Skeletal muscle cell (primary cell): ENCODE measurements at places on chromosomes 5 and 9.

DNA sequence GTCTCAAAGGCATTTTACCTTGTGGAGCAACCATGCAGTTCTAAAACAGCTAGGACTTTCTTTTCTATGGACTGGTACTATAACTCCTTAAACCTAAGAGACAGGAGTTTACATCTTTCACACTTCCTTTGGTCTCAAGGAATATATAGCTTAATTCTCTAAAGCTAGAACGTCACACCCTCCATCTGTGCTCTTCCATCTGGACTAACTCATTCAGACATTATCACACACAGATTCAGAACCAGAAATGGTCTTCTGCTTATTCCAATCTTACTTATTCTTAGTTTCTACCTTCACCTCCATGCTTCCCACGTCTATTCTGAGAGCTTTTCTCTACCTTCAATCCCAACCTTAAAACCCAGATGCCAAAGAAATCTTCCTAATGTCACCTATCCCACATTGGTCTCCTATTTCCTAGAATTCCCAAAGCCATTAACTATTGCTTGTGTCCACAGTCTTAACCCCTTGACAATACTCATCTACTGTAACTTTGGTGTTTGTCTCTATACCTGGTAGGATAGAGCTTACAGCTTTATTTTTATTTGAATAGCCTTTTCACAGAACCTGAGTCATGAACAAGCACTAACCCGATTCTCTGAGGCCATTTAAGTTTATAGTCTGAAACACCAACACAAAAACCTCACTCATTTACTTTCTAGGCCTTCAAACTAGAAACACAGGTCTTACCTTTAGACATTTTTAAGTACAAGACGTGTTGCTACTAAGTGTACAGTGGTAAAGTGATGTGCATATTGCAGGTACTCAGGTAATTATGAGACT is 22.8 kb downstream of the CSNK1A1 start:
- DNase-seq, result no peak

DNA sequence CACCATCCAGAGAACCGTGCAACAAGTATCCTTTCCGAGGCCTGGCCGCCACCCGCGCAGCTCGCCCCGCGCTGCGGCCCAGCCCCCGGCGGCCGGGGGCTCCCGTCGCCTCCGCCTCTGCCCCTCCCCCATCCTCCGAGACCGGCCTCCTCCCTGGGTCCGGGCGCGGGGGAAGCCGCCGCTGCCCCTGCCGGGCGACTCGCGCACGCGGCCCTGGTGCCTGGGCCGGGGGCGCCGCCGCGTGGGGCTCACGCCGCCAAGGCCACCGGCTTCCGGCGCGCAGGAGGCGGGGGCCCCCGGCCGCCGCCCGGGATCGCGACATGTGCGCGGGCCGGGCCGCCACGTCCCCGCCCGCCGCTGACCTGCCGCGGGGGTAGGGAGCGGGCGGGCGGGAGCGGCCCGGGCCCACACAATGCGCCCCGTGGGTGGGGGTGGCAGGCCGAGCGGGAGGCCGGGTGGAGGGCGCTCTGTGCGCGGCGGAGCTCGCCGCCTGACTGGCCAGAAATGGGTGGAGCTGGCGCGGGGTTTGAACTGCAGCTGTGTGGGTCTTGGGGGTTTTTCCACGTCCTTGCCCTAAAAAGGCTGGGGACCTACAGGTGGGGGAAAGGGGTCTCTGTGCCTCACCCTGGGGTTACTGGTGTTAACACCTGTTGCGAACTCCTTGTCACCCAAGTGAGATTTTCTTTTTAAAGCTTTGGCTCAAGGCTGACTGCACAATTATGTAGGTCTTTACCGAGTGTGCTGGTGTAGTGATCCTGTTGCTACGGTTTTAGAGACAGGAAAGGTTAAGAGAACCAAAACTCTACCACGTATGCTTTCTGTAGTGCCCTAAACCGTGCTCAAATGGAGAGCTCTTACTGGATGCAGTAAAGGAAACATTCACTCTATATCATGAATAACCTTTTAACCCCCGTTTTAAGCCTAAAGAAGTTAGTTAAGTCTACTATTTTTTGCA is 32.3 kb downstream of the TNPO1 start:
- no peak for DNase-seq

DNA sequence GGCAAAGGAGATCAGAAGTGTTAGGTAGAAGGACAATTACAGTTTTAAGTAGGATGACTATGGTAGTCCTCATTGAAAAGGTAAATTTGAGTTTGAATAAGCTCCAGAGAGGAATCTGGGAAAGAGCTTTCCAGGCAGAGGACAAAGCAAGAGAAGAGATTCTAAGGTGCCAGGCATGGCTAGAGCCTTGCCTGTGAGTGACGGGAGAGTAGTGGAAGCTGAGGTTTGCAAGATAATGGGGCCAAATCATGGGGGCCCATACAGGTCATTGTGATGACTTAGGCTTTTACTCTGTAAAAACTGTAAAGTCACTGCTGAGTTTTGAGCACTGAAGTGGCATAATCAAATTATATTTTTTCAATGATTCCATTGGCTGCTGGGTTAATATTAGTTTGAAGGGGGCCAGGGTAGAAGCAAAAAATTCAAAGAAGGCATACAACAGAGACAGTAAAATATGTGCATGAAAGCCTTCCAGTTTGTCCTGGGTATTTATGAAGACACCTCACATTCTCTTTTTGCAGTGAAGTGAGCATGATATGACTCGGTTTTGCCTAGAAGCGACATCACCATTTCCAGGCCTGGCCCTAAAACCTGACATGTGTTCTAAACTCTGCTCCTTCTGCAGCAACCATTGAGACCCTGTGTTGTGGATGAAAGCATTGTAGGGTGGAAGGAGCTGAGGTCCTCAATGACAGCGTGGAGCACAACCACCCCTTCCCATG is 279.8 kb upstream of the TNC start:
- no peak for DNase-seq

- no peak for DNase-seq
Observed at GRCh38 chr9:98517761-98518160, 191.0 kb downstream of the GABBR2 start.

- DNase-seq, result no peak
Observed at GRCh38 chr9:2159521-2160454, 144.6 kb downstream of the SMARCA2 start.

- no peak for DNase-seq
Observed at GRCh38 chr5:123444016-123444415, 20.8 kb upstream of the CEP120 start.

GRCh38 chr5:127957183-127957582 is 126.4 kb upstream of the SLC12A2 start:
- peak; percentile 78 for DNase-seq

- no peak for DNase-seq
Observed at GRCh38 chr5:88867638-88868037, 15.3 kb downstream of the MEF2C start.

DNA sequence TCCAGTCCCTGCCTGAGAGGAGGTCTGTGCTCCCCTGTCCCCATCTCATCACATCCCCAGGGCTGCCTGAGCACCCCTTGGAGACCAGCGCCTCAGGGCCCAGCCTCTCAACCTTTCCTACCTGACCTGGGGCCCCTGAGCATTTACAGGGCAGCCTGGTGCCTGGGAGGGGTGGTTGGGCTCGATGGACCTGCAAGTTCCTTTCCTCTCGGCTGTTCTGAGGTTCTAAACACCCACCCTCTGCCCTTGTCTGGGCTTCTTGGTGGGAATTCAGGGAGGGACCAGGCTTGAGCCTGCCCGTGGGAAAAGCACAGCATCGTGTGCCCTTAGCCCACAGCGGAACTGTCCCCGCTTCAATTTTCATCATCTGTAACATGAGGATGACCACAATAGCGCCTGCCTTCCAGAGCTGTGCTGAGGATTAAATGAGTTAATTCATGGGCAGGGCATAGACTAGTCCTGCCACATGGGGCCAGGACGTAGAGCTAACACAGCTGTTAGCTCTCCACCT is 91.0 kb upstream of the SH3PXD2B start:
- no peak for DNase-seq

DNA sequence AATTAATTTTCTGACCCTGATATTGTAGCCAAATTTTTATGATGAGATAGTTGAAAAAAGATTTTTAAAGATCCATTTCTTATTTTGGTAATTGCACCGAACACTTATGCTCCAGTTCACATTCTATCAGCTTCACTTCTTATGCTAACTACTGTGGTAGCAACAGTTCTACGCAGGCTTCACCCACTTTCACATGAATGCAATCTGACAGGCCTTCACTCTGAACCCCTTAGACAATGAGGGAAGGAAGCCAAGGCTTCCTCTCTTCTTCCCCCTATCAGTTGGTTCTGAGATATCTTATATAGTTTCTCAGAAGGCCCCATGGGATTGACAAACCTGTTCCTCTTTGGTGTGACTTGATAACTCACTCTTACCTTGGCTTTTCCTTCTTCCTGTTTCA is 185.8 kb downstream of the CETN3 start:
- no peak for DNase-seq

- no peak for DNase-seq
Observed at GRCh38 chr9:84062538-84062937, 81.9 kb downstream of the RMI1 start.

DNA sequence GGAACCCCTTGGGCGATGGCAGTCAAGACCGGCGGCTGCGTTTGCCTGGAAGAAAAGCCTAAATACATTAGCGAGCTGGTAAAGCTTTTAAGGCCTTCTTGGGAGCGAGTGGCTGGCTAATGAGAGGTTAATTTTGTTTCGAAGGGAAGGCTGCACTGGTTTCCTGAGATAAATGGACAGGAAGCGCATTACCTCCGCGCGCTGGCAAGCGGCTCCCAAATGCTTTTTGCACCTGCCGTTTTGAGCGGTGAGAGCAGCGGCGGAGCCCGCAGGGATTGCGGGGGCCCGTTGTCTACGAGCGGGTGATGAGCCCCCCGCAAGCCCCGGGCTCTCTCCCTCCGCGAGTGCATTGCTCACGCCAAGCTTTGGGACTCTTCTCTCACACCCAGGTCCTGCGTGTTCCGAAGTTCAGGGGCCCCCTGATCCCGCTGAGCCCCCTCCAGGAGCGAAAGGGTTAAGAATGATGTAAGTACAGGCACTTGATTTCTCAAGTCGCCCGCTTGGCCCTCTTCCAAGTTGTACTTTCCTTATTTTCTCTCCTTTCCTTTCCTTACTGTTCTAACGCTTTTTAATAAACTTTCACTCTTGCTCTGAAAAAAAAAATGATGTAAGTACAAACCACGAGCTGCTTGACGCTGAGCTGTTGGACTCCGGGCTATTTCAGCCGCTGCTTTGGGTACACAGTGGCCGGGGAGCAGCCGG is 3.1 kb upstream of the RGMB start:
- no peak for DNase-seq

DNA sequence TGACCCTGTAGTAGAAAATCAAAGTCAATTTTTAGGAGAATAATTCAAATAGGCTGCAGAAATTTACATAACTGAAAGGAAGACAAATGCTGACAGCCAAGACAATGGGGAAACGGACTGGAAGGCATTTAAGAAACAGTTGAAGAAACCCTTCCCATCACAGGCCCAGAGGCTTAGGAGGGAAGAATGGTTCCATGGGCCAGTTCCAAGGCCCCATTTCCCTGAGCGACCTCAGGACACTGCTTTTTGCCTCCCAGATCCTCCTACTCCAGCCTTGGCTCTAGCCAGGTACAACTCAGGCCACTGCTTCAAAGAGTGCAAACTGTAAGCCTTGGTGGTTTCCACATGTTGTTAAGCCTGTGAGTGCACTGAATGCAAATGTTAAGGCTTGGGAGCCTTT is 184.1 kb upstream of the SGCD start:
- no peak for DNase-seq

- DNase-seq, result no peak
Observed at GRCh38 chr5:139417214-139417613, 13.3 kb upstream of the SPATA24 start.
